ENCODE measurements at places on chromosomes 1 and 21. TPM values are rescaled to one million over a fixed set of nuclear protein-coding genes. Genes with fewer than 3 reads are reported as not detected.

GRCh38 chr1:116738673-116739370 is 15.4 kb upstream of the CD2 start:
- no peaks in the 10 kb centered on the region for H3K27me3 ChIP-seq
- peaks cover 58% of the 10 kb centered on the region for H3K4me1 ChIP-seq
- DNase-seq = peak; percentile 68
- H3K36me3 ChIP-seq = peaks cover 27% of the 10 kb centered on the region

GRCh38 chr1:111142356-111142975 is 2.4 kb downstream of the CEPT1 start:
- no peak overlapping the region for H3K27ac ChIP-seq
- no peak overlapping the region for H3K4me3 ChIP-seq
- H3K27me3 ChIP-seq = no peaks in the 10 kb centered on the region
- peaks cover 58% of the 10 kb centered on the region for H3K4me1 ChIP-seq

GRCh38 chr1:47459253-47459788 is 21.5 kb downstream of the FOXD2 start:
- H3K27me3 ChIP-seq = peaks cover 49% of the 10 kb centered on the region
- no peak overlapping the region for H3K4me3 ChIP-seq
- H3K27ac ChIP-seq = no peak overlapping the region
- H3K4me1 ChIP-seq = no peaks in the 10 kb centered on the region

- H3K4me1 ChIP-seq = peaks cover 24% of the 10 kb centered on the region
- no peaks in the 10 kb centered on the region for H3K27me3 ChIP-seq
- H3K36me3 ChIP-seq = peaks cover 18% of the 10 kb centered on the region
Observed at GRCh38 chr1:61724813-61725694, at the start of gene TM2D1. TM2D1 (minus strand) TSS chr1:61725141; CDS start chr1:61725120, 21 bp downstream.

- peaks cover 5% of the 10 kb centered on the region for H3K36me3 ChIP-seq
- DNase-seq = no peak
- H3K27me3 ChIP-seq = no peaks in the 10 kb centered on the region
- no peaks in the 10 kb centered on the region for H3K4me1 ChIP-seq
Observed at GRCh38 chr1:2508751-2509150, 17.6 kb downstream of the PANK4 start.

DNA sequence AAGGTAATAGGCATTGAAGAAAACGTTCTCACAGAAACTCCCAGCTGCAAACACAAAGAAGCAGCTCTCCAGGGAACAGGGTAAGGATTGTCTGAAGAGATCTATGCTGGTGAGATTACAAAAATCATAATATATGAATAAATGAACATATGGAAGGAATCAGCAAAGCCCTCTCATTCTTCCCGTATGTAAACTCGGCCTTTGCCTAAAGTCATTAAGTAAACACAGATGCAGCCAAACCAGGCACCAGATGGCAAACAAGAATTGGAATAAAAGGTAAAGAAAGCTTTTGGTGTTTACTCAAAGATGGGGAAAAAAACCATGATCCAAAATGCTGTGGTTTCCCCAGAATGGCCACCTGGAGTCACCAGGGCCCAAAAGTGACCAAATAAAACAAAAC is 76.6 kb upstream of the HOOK1 start:
- H3K4me1 ChIP-seq = peaks cover 3% of the 10 kb centered on the region
- no peaks in the 10 kb centered on the region for H3K27me3 ChIP-seq
- no peak overlapping the region for H3K4me3 ChIP-seq
- peaks cover 2% of the 10 kb centered on the region for H3K36me3 ChIP-seq

GRCh38 chr1:11316701-11317100 is 43.7 kb downstream of the UBIAD1 start:
- H3K4me3 ChIP-seq = no peak overlapping the region
- no peak overlapping the region for H3K27ac ChIP-seq
- no peaks in the 10 kb centered on the region for H3K36me3 ChIP-seq
- peaks cover 16% of the 10 kb centered on the region for H3K4me1 ChIP-seq
- DNase-seq = no peak
- H3K27me3 ChIP-seq = no peaks in the 10 kb centered on the region

The HRNR gene
- not detected for total RNA-seq

The ACTA1 gene
- not detected for total RNA-seq

All from activated CD4-positive, alpha-beta T cell treated with anti-CD3 and anti-CD28 coated beads, Interleukin-2, amount 10 ng/mL, durations not matched to agents 7 days and 5 days (primary cell).